Uterus (tissue), 4 donors: ENCODE measurements at places on chromosomes 13 and 19. TPM values are rescaled to one million over a fixed set of nuclear protein-coding genes. Genes with fewer than 3 reads are reported as not detected.
A peak's percentile ranks its signal among the peaks of the same experiment; 100 is the strongest.

DNA sequence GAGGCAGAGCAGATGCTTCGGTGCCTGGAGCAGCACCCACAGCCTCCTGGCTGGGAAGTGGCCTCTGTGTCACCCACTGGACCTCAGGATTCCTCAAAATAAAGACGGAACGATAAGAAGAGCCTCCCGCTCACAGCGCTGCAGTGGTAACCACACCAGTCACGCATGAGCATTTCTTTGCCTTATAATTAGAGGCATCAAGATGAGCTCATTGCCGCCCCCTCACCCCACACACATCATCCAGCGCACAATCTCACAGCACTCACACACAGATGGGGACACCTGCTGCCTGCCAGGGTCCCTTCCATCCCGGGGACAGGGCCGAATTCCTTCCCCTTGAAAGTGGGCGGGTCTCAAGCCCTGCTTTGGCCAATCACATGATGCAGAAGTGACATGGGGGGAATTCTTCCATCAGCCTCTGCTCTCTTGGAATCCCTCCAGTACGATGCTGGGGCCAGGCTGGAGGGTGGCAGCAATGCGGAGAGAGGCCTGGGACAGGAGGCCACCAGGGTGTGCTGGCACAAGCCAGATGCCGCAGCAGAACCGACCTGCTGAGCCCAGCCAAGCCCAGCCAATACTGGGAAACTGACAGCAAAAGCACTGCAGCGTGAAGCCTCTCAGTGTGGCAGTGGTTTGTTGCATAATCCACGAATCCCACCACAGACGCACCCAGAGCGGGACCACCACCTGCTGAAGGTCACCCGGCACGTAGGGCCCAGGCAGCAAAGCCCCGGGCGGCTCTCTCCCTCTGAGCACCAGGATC, 16.0 kb downstream of the PIP5K1C start:
- peak overlapping the region; percentile 61 for H3K27ac ChIP-seq
- H3K36me3 ChIP-seq, result no peaks in the 10 kb centered on the region

The KLK14 gene
- total RNA-seq, result not detected

The FFAR1 gene
- total RNA-seq, result not detected

- H3K36me3 ChIP-seq, result no peaks in the 10 kb centered on the region
- H3K27ac ChIP-seq, result no peak overlapping the region
- no peaks in the 10 kb centered on the region for H3K27me3 ChIP-seq
- H3K4me3 ChIP-seq, result no peak overlapping the region
Measured at GRCh38 chr19:18586306-18586705, 2.3 kb upstream of the REX1BD start.

The CEACAM6 gene
- total RNA-seq, result not detected

The LILRB2 gene
- 0.41 TPM for total RNA-seq
